Cerebellar cortex (tissue), 1 donor: ENCODE measurements at places on chromosomes 1 and 21.

DNA sequence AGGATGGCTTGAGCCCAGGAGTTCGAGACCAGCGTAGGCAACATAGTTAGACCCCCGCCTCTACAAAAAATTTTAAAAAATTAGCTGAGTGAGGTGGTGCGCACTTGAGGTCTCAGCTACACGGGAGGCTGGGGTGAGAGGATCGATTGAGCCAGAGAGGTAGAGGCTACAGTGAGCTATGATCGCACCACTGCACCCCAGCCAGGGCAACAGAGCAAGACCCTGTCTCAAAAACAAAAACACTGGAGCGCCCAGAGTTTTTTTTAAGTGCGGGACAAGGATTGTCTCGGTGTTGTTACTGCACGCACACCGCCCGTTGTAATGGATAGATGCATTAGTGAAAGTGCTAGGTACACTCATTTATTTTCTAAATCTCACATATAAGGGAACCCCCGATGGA is 37.1 kb downstream of the PIK3CD start:
- DNase-seq: no peak

DNA sequence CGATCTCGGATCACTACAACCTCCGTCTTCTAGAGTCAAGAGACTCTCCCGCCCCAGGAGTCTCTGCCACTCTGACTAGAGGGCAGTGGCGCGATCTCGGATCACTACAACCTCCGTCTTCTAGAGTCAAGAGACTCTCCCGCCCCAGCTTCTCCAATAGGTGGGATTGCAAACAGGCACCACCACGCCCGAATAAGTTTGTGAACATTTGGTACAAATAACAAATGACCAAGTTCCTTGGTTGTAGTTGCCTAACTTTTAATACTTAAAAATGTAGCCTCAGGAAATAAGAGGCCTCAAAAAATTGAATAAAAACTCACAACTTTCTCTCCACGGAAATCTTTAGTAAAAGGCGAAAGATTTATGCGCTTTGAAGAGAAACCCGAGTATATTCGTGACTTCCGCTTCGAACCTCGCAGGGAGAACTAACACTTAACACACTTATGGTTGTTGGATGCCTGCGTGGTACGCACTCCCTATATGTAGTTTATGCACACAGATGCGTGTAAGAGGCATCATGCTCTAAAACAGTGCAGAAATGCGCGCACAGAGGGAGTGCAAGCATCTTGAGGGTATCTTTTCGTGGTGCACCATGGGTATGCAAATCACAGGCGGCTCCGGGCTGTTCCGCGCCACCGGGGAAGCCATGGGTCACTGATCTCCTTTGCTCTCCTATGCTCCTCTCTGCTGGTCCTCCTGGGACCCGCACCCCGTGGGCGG is 11.4 kb downstream of the BTBD19 start:
- DNase-seq: peak; percentile 94

- no peak for DNase-seq
Observed at GRCh38 chr1:224931605-224932004, 2.1 kb downstream of the DNAH14 start.

- DNase-seq: no peak
Observed at GRCh38 chr1:148293651-148294050, 141.6 kb upstream of the NBPF11 start.

- no peak for DNase-seq
Observed at GRCh38 chr21:44088401-44088780, 18.8 kb upstream of the PWP2 start.

GRCh38 chr1:39979654-39980053 is 24.7 kb downstream of the MFSD2A start:
- DNase-seq: no peak

- peak; percentile 84 for DNase-seq
Observed at GRCh38 chr1:180343921-180344769, 114.1 kb downstream of the LHX4 start.

- DNase-seq: no peak
Observed at GRCh38 chr1:214546886-214547641, 4.3 kb downstream of the PTPN14 start.

GRCh38 chr21:29667651-29668050 is 272.1 kb downstream of the GRIK1 start:
- DNase-seq: peak; percentile 16

- peak; percentile 62 for DNase-seq
Observed at GRCh38 chr1:229579059-229579673, 20.7 kb upstream of the ABCB10 start.

DNA sequence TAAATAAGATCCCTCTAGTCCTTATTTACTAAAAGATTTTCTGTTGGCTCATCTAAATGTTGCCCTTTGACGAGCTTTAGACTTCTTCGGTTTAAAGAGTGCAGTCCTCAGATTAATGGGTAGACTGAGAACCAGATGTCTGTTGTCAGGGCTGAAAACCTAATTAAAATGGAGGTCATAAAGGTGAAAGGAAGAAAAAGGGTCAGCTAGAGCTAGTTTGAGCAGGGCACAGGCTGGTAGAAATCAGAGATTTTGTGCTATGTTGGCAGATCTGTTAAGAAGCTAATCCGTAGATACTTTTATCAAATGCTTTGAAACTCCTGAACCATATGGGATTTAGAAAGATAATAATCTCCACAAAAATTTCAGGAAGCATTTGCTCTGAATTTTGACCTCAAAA is 959.0 kb downstream of the PLA2G4A start:
- no peak for DNase-seq

DNA sequence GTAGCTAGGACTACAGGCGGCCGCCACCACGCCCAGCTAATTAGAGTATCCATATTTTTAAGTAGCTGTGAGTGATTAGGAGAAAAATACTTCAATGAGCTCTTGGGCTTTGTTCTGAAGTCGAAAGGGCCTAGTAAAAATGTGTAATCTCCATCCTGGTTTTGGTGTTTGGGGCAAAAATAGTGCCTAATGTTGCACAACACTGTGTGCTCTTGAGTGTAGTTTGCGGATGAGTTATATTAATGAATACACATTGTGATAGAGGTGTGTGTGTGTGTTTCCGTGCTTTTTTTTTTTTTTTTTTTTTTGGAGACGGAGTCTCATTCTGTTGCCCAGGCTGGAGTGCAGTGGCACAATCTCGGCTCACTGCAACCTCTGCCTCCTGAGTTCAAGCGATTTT is 6.3 kb upstream of the ARID1A start:
- DNase-seq: no peak

- no peak for DNase-seq
Observed at GRCh38 chr1:25932321-25932720, 26.1 kb upstream of the STMN1 start.

DNA sequence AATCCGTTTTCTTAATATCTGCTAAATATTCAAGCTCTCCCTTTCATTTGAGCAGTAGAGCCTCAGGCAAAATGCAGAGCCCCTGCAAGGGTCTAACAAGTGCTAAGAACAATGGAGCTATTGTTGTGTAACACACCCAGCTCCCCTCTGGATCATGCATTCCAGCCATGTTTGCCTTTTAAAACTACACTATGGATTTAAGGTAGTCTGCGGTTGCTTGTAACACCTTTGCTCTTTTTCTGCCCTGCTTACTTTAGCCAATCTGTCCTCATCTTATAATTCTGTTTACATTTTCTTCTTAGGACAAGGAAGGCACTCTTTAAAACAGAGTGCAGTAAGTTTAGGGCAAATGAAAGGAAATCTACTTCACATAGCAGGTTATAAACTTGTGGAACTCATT is 60.0 kb upstream of the C1orf105 start:
- peak; percentile 84 for DNase-seq

- no peak for DNase-seq
Observed at GRCh38 chr1:10824821-10825540, 28.5 kb upstream of the CASZ1 start.

GRCh38 chr1:77267035-77267434 is 14.8 kb upstream of the AK5 start:
- DNase-seq: no peak

DNA sequence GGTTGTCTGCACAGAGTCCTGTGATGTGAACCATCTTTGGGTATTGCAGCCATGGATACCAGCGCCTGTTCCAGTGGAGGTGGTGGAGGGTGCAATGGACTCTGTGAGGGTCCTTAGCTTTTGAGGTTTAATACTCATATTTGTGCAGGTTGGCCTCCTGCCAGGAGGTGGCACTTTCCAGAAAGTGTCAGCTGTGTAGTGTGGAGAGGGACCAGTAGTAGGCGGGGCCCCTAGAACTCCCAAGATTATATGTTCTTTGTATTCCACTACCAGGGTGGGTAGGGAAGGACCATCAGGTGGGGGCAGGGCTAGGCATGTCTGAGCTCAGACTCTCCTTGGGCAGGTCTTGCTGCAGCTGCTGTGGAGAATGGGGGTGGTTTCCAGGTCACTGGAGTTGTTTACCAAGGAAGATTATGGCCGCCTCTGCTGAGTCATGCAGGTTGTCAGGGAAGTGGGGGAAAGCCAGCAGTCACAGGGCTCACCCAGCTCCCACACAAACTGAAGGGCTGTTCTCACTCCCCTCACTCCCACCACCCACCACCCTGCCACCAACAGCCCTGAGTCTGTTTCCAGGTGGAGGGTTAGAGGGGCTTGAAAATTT is 31.2 kb upstream of the ZNF678 start:
- no peak for DNase-seq

DNA sequence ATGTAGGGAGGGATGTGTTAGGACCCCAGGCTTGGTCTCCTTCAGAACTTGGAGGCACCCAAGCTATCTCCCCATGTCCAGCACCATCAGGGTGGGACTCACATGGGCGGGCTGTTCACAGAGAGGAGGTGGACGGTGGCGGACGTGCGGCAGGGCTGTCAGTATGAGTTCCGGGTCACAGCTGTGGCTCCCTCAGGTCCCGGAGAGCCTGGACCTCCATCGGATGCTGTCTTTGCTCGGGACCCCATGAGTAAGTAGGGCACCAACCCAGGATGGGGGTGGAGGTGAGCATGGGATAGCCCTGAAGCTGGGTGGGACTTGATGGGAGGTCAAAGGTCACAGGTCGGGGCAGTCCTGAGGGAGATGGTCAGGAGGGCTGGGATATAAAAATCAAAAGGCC is 27.8 kb downstream of the IGFN1 start:
- DNase-seq: no peak

GRCh38 chr1:214414691-214415090 is 133.7 kb downstream of the SMYD2 start:
- DNase-seq: no peak

DNA sequence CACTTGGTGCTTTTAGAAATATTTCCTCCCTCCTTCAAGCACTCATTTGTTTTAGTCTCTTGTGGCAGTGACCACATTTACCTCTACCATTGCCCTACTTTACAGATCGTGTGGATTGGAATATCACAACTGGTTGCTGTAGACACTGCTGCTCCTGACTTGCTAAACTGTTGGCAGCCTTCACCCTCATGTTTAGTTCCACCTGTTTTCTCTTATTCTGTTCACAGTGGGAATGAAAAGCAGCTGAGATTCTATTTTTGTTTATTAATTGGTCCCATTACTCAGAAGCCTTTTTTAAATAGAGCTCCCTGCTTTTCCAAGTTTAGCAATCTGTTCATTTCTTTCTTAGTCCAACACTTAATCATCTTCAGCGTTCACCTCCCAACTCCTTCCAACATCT is 308.9 kb downstream of the RWDD3 start:
- no peak for DNase-seq

GRCh38 chr1:245156041-245156735 is 1.4 kb downstream of the KIF26B start:
- DNase-seq: peak; percentile 84

GRCh38 chr1:53561503-53562105 is 102.4 kb downstream of the DMRTB1 start:
- DNase-seq: no peak

DNA sequence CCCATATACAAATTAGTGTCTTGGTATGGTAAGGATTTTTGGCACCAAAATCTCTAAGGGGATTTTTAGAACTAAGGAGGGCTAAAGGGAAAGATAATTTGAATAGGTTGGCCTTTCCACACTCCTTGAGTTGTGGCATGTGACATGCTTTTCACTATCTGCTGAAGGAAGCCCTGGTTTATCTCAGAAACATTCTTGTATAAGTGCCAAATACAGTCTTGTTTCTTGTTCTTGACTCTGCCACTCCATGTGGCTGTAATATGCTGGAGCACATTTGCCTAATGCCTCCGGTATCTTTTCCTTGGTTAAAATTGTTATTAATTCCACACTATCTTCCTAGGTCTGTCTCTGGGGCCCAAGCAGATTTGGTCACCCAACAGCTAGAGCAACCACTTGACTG is 457.0 kb downstream of the USP25 start:
- DNase-seq: no peak
